ENCODE measurements at places on chromosomes 2 and 18.
A peak's percentile ranks its signal among the peaks of the same experiment; 100 is the strongest.

DNA sequence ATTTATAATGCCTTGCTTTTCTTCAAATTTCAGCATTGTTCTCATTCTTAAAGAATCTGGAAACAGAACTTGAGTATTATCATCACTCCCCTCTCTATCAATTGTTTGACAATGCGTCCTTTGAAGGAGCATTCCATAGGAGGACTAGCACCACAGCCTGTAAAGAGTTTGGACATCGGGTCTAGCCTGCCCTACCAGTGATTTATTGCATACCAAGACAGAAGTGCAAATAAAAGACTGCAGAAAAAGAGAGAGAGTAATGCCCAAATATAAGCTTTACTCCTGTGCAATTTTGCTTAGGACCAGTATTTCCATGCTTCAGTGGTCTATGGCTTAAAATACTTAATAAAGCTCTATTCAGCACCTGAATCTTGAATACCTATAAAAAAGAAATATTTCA, 55.4 kb upstream of the MAP2 start:
- DNase-seq = no peak

GRCh38 chr2:105399207-105399861, 483 bp upstream of the FHL2 start:
- DNase-seq = peak; percentile 40

GRCh38 chr2:197425550-197425949, 9.3 kb downstream of the SF3B1 start:
- no peak for DNase-seq

DNA sequence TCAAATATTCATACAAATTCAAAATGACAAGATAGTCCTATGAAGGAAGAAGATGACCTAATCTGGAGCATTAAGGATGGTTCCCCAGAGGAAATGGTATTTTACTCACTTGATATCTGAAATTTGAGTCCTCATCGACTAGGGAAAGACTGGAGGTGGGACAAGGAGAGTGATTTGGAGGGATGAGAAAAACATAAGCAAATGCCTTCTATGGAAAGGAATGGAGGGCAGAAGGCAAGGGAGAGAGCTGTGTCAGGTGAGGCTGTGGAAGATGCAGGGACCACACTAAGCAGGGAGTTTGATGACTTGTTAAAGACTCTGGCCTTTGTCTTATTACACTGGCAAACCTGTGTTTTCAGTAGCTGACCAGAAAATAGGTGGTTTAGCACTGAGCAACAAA, 38.4 kb downstream of the CALCRL start:
- no peak for DNase-seq

DNA sequence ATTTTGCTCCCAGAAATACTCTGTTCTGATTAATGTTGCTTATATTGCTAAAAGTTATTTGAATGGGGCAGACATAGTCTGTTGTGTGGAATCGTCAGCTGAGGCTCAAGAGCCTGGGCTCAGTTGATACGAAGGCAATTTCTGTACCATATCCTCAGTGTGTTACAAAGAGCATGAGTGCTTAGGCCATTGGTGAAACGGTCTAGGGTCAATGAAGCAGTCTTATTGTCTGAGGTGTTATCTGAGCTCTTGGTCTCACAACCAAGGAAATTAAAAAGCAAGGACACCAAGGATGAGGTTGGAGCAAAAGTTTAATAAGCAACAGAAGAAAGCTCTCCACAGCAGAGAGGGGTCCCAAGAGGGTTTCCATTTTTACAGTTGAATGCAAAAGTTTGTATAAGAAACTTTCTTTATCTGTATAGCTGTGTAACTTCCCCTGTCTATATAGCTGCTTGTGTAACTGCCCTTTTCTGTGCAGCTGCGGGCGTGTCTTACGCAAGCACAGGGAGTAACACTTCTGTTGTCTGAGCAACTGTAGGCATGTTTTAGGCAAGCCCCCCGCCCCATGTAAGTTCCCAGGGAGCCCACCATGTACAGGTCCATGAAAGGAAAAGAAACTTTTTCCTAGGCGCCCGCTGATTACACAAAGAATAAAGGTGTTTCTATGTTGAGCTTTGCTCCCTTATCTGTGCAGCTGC, 40.6 kb upstream of the DSC1 start:
- DNase-seq = no peak

DNA sequence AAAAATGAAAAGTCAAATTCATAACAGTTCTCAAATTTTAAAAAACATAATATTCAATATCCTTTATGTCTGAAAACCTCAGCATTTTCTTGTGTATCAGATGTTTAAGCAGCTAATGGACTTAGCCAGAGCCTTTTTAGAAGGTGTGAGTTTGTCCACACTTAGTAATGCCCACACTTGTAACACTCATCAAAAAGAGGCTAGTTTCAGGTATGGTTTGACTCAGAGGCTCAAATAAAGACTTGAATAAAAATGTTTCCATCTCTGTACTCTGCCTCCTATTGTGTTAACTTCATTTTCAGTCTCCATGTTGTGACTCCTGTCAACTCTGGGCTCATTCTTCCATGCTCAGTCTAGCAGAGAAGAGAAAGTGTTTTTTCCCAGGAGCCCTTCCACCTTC, 311.6 kb downstream of the IRS1 start:
- DNase-seq = no peak

DNA sequence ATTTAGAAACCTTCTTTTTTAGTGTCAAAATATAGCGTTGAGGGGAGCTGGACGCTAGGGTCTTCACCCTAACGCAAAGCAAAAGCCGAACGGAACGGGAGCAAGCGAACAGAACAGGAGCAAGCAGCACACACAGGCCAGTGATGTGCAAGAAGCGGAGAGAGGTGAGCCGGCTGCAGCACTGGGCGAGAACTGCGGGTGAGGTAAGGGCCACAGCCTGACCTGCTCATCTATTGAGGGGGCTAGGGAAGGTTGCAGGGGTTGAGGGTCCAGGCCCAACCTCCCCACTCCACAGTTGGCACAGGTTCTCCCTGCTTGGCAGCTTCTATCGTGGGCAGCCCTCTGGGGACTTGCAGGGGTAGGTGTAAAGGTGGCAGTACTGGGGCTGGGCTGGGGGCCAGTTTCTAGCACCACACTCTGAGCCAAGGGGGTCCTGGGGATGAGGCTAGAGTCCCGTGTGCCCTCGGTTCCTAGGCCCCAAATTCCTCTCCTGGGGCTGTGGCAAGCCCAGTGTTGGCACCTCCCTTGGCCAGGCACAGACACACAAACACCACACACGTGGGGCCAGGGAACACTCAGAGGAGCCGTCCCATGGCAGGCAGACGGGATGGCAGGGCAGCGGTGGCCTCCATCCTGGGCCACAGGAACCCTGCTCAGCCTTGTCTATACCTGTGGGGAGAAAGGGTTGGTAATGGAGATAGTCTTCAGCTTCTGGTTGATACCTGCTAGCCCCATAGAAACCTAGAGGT, 1.2 kb upstream of the ABCB6 start:
- no peak for DNase-seq

- DNase-seq = no peak
Measured at GRCh38 chr2:44510246-44510645, 148.5 kb downstream of the CAMKMT start.

Data from mesendoderm (in vitro differentiated cells).